ENCODE measurements at places on chromosomes 5 and 9.

DNA sequence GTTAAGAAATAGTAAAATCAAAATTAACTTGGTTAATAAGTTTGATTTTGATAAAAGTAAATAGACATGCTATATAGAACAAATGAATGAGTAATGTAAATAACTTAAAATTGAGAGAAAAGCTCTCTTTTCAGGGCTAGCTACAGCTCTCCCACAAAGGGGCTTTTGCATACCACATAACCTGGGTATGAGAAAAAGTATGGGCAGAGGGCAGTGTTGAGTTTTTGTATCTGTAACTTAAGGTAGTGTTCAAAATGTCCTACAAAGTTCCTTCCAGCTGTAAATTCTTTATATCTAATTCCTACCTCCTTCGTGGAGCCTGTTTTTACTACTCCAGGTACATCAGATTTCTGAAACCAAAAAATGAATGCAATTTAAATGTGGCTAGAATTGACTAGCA, 18.9 kb upstream of the TTC33 start:
- DNase-seq = no peak

- DNase-seq = peak; percentile 18
Observed at GRCh38 chr5:88145611-88146467, 122.8 kb downstream of the TMEM161B start.

DNA sequence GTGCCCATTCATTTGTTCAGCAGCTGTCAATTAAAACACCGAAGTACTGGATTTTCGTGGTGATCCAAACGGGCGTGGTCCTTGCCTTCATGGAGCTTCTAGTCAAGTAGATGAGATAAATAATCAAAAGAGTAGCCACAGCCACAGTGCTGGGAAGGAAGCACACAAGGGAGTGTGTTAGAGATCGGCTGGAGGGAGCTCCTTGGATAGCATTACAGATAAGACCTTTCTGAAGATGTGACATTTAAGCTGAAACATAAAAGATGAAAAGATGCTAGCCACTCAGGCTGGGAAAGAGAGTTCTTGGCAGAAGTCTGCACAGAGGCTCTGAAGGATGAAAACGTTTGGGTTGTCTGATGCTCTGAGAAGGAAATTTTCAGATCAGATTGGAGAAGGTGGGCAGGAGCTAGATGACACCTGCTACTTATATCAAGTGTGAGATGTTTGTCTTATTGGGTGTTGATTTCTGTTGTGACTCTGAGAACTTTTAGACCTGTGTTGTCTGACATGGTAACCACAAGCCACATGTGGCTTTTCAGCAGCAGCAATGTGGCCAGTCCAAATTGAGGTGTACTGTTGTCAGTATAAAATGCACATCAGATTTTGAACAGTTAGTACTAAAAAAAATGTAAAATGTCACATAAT, 123.9 kb downstream of the TLE4 start:
- no peak for DNase-seq

- DNase-seq = no peak
Observed at GRCh38 chr9:129178568-129179382, 714 bp upstream of the IER5L start.

DNA sequence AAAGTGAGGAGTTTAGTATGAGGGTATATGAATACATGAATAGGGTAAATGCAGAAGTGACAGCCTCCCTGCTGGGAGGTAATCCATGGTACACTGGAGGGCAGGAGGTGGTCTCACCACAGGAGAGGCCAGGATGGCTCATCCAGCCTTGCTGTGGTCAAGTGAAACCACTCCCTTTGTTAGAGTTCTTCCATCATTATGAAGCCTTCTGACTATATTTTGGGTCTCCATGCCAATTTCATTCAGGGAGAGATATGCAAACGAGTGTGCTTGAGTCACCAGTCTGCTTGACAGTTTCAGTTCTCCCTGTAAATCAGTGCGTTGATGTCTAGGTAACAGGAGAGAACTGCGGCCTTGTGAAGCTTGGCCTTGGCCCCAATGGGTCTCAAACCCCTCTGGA, 16.4 kb downstream of the PPP3R2 start:
- no peak for DNase-seq

DNA sequence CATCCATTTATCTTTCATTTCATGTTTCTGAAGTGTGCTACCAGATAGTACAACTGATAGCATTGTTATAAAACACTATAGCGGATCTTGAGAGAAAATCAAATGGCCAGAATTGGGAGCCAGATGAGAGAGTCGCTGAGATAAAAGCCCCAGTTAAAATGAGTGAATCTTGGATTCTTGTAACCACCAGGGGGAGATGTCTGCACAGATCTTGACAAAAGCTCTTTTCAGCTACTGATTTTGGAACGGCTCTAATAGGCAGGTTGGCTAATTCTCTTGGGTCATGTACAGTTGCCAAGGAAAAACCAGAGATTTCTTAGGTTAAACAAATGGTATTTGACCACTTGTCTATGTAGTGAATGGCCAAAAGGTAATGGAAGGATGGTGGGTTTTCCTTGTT, 21.7 kb downstream of the F2RL2 start:
- DNase-seq = peak; percentile 62

- no peak for DNase-seq
Observed at GRCh38 chr9:127104581-127105311, 17.7 kb downstream of the ANGPTL2 start.

DNA sequence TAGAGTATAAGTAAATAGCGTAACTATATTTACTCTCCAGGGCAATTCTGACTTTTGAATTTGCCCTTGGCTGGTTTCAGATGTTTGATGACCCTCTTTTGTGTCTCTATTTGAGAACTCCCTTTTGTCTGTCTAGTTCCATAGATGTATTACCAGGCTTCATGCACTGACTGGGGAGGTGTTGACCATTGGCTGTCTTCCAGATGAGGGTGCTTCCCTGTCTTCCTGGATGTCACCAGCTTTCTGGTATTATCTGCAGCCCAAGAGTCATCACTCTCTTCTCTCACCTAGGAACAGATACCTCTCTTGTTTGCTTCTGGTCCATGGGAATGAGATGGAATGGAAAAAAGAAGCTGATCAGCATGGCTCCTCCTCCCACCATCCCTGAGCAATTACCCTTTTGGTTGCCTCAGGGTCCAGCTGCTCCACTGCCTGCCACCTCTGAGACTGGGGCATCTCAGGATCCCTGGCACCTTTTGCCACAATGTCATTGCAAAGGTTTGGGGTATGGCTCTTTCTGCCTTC, 58.7 kb upstream of the TMED7 start:
- no peak for DNase-seq

DNA sequence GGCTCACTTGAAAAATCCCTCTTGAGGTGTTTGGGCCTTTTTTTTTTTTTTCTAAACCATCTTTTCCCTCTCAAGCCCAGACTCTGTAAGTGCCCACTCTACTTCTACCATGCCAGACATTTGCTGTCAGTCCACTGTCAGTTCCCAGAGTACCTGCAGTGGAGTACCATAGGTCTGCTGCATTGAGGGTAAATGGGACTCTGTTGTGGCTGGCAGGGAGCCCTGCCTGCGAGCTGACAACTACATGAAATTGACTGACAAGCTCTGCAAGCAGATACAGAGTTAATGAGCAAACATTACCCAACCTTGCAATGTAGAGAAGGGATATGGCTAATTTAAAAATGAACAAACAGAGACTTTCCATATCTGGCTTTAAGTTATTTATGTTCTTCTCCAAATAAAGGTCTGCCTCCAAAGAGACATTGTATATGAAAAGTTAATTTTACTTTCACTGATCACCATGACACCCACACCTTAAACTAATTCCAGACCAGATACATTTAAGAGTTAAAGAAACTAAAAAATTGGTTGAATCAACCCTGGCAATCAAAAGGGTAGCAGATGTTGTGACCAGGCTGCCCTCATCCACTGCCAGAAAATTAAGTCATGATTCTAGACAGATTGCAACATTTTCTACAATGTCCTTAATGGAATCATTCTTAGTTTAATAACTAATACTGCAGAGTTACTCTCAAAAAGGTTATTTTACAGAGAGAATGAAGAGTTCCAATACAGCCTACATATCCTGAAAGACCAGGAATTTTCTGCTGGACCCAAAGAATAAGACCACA, 100.4 kb upstream of the PAM start:
- no peak for DNase-seq

- DNase-seq = no peak
Observed at GRCh38 chr5:135063511-135064234, 29.6 kb upstream of the PITX1 start.

DNA sequence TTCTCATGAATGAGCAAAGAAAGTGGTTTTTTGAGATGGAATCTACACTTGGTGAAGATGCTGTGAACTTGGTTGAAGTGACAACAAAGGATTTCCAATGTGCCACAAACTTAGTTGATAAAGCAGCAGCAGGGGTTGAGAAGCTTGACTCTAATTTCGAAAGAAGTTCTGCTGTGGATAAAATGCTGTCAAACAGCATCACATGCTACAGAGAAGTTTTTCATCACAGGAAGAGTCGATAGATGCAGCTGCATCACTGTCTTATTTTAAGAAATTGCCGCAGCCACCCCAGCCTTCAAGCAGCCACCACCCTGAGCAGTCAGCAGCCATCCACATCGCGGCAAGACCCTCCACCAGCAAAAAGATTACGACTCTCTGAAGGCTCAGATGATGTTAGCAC, 78.6 kb downstream of the TRIO start:
- no peak for DNase-seq

DNA sequence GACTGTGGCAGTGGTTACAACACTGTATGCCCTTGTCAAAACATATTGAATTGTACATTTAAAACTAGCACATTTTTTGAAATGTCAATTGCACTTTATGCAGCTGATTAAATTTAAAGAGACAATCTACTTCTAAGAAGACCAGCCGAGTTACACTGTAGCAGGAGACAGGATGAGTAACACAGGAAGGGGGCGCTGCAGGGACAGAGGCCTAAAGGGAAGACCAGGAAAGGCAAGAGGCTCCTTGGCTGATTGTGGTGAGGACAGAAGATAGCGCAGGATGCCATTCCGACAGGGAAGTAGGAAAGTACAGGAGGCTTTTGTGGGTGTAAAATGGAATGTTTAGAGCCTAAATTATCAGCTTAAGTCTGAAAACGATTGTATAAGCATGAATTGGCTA, 28.2 kb upstream of the PPP2R2B start:
- DNase-seq = peak; percentile 24

DNA sequence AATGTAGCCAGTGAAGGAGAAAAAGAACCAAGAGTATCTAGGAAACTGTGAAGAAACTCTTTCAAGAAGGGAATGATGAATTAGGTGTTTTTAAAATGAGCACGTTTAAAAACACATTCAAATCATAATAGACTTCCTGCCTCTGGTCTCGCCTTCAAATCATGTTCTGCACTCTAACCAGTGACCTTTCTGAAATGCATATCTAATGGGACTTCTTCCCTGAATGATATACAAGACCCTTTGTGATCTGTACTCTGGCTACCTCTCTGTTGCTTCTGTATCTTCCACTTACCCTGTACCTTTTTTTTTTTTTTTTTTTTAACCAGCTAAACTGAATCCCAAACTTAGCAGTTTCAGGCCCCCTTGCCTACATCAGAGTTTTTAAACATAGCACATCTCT, 19.5 kb downstream of the SRFBP1 start:
- no peak for DNase-seq

- DNase-seq = no peak
Observed at GRCh38 chr9:105066275-105066865, 138.4 kb upstream of the ABCA1 start.

GRCh38 chr9:16625161-16625631, 245.3 kb downstream of the BNC2 start:
- no peak for DNase-seq

GRCh38 chr9:104658496-104659195, 35.7 kb upstream of the OR13D1 start:
- no peak for DNase-seq

DNA sequence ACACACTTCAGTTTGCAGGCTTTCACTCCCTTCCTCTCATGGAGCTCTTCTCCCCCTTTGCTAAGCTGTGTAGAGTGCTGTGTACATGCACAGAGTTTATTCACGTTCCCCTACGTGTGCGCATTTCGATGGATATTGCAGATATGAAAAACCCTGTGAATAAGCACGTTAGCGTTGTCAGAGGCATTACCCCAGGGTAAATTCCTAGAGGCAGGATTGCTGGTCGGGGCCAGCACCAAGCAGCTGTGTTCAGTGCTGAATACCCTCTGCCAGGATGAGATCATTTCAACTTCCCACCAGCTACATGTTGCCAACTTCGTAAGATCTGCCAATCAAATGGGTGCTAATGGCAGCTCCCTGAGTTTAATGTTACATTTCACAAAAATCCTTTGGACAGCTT, 172.3 kb upstream of the PPP1R26 start:
- DNase-seq = no peak

DNA sequence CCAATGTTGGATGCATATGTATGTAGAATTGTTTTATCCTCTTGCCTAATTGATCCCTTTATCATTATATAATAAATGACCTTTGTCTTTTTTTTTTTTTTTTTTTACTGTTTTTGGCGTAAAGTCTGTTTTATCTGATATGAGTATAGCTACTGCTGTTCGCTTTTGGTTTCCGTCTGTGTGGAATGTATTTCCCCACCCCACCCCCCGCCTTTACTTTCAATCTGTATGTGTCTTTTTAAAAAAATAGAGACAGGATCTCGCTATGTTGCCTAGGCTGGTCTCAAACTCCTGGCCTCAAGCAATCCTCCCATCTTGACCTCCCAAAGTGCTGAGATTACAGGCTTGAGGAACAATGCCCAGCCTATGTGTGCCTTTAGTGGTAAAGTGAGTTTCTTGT, 11.3 kb downstream of the AHRR start:
- DNase-seq = no peak

DNA sequence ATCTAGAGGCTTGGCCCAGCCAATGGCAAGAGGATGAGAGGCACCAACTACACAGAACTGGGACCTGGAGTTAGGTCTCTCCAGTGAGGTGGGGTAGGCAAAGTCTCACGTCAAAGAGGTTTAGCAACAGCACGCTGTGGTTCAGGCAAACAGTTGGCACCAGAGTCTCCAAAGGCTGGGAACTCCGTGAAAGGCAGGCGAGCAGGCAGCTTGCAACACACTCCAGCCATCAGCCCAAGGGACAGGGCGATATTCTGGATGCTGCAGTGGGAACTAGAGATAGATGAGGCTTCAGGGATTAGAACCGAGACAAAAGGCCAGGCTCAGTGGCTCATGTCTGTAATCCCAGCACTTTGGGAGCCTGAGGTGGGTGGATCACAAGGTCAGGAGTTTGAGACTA, 129.1 kb downstream of the PDZD2 start:
- DNase-seq = no peak
